ENCODE measurements at places on chromosomes 7 and 10. TPM values are rescaled to one million over a fixed set of nuclear protein-coding genes. Genes with fewer than 3 reads are reported as not detected.

DNA sequence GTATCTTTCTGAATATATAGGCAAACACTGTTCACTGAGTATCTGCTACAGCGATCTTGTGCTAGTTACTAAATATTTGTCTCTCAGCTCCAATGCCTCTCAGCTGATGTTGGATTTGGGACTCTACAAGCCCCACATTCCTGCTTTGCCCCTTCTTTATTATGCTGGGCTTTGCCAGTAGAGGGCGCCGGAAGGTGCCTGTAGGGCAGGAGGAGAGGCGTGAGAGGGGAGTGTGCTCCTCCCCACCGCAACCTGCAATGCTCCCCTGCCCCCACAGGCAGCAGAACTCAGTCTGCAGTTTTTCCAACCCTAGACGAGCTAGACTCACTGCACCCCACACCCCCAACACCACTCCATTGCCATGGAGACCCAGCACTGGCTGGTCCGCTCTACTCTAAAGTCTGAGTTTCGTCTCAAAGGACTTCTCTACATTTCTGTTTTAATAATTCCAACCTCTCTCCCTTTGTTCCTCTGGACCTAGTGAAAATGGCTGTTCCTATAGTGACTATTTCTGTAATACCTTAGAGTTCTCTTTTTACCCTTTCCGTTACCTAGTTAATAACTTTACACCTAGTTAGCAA is 337.6 kb downstream of the CCSER2 start:
- H3K27ac ChIP-seq: no peak overlapping the region
- no peaks in the 10 kb centered on the region for H3K4me1 ChIP-seq
- no peaks in the 10 kb centered on the region for H3K27me3 ChIP-seq
- DNase-seq: no peak
- peak overlapping the region; percentile 2 for H3K4me3 ChIP-seq
- H3K36me3 ChIP-seq: no peaks in the 10 kb centered on the region

Gene UPK3BL1
- total RNA-seq: 99.3 TPM

GRCh38 chr10:133364645-133365431 is 7.0 kb upstream of the FUOM start:
- peaks cover 49% of the 10 kb centered on the region for H3K36me3 ChIP-seq
- H3K27ac ChIP-seq: no peak overlapping the region
- H3K4me3 ChIP-seq: no peak overlapping the region
- no peaks in the 10 kb centered on the region for H3K27me3 ChIP-seq
- no peaks in the 10 kb centered on the region for H3K4me1 ChIP-seq
- no peak for DNase-seq

- H3K27ac ChIP-seq: peak overlapping the region; percentile 7
- no peak overlapping the region for H3K4me3 ChIP-seq
- no peaks in the 10 kb centered on the region for H3K36me3 ChIP-seq
- peaks cover 22% of the 10 kb centered on the region for H3K4me1 ChIP-seq
- DNase-seq: no peak
- H3K27me3 ChIP-seq: no peaks in the 10 kb centered on the region
These were observed 209.4 kb downstream of the CELF2 start for GRCh38 chr10:11227103-11227502.

GRCh38 chr10:93856349-93857145 is 37.2 kb upstream of the SLC35G1 start:
- no peak overlapping the region for H3K27ac ChIP-seq
- H3K4me1 ChIP-seq: no peaks in the 10 kb centered on the region
- DNase-seq: no peak
- no peak overlapping the region for H3K4me3 ChIP-seq

DNA sequence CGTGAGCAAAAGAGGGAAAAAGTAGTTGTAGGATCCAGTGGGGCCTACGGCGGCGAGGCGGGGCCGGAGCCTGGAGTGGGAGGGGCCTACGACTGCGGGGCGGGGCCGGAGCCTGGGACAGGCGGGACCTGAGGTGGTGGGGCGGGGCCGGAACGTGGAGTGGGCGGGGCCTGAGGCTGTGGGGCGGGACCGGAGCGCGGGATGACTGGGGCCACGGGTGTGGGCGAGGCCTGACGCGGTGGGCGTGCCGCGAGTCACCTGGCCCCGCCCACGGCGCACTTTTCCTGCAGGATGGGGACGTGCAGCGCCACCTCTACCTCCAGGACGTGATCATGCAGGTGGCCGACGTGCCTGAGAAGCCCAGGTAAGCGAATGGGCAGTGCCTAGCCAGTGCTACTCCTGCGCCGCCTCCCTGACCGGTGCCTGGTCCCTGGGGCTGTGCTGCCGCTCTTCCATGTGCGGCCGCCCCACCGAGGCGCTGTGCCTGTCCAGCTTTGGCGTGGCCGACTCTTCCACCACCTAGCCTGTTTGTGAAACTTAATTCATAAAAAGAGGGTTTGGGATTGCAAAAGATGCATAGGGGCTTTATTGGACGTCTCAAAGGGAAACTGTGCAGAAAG is 496 bp downstream of the ZNF511 start:
- H3K4me1 ChIP-seq: peaks cover 27% of the 10 kb centered on the region
- peak; percentile 96 for DNase-seq
- peak overlapping the region; percentile 96 for H3K27ac ChIP-seq
- no peaks in the 10 kb centered on the region for H3K27me3 ChIP-seq

Gene PPP1R17
- not detected for total RNA-seq

Gene IDI2
- not detected for total RNA-seq

DNA sequence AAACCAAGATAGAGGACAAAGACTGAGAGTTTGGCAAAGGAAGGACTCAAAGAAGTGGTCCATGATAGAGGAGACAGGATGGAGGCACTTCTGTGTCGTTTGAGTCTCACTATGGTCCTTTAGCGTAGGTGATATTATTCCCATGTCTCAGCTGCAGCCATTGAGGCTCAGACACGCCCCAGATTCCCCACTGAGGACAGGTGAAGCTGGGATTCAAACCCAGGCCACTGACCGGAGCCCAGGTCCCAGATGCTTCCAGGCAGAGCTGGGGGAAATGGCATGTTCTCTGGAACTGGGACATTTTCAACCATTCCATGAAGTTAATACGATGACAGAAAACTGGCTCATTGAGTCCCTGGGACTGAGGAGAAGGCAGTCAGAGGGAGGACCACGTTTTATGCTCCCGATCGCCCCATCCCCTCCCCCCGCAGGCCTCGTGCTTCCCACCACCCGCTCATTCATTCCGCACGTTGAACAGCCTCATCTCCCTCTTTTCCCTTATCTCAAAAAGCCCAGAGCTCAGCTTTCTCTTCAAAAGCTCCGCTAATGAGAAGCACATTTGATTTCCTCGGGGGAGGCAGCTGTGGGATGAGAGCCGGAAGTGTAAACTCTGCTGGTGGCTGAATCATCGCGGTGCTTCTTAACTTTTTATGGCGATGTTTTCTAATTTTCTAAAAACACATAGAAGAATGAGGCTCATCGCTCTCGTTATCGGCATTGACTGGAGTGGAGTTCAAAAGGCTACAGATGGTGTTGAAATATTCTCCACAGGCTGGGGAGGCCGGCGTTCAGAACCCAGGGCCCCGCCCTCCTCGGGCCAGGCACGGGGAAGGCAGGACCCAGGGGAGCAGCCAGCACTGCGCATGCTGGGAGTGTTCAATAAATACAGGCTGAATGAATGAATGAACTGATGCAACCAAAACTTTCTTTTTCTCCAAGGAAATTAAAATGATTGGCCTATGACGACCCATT is 64.0 kb downstream of the OAT start:
- peak overlapping the region; percentile 13 for H3K4me3 ChIP-seq
- no peaks in the 10 kb centered on the region for H3K27me3 ChIP-seq
- H3K36me3 ChIP-seq: no peaks in the 10 kb centered on the region
- H3K27ac ChIP-seq: no peak overlapping the region
- H3K4me1 ChIP-seq: peaks cover 7% of the 10 kb centered on the region
- DNase-seq: peak; percentile 88

- H3K27me3 ChIP-seq: no peaks in the 10 kb centered on the region
- H3K36me3 ChIP-seq: no peaks in the 10 kb centered on the region
- no peak overlapping the region for H3K27ac ChIP-seq
- H3K4me1 ChIP-seq: no peaks in the 10 kb centered on the region
- no peak for DNase-seq
- H3K4me3 ChIP-seq: no peak overlapping the region
These were observed 48.8 kb downstream of the SFR1 start for GRCh38 chr10:104170610-104171254.
